ENCODE measurements at places on chromosomes 6 and 20.
A peak's percentile ranks its signal among the peaks of the same experiment; 100 is the strongest.

- H3K4me3 ChIP-seq = no peak overlapping the region
- H3K36me3 ChIP-seq = peaks cover 54% of the 10 kb centered on the region
- peaks cover 6% of the 10 kb centered on the region for H3K4me1 ChIP-seq
- no peaks in the 10 kb centered on the region for H3K27me3 ChIP-seq
Observed at GRCh38 chr6:31689249-31690110, 8.6 kb upstream of the LY6G5C start.

GRCh38 chr20:58128635-58129625 is 99.5 kb downstream of the ANKRD60 start:
- H3K27ac ChIP-seq = no peak overlapping the region
- no peak overlapping the region for H3K4me3 ChIP-seq
- no peaks in the 10 kb centered on the region for H3K27me3 ChIP-seq
- no peaks in the 10 kb centered on the region for H3K36me3 ChIP-seq

GRCh38 chr20:37131486-37131885 is 35.7 kb upstream of the RBL1 start:
- no peaks in the 10 kb centered on the region for H3K4me1 ChIP-seq
- H3K4me3 ChIP-seq = no peak overlapping the region
- H3K27ac ChIP-seq = no peak overlapping the region
- H3K27me3 ChIP-seq = peaks cover 46% of the 10 kb centered on the region

GRCh38 chr20:10667560-10668167 is 6.1 kb downstream of the JAG1 start:
- DNase-seq = peak; percentile 79
- peaks cover 46% of the 10 kb centered on the region for H3K4me1 ChIP-seq
- H3K27me3 ChIP-seq = no peaks in the 10 kb centered on the region
- peaks cover 46% of the 10 kb centered on the region for H3K36me3 ChIP-seq
- H3K27ac ChIP-seq = peak overlapping the region; percentile 68

- DNase-seq = no peak
- H3K4me3 ChIP-seq = no peak overlapping the region
- H3K27me3 ChIP-seq = no peaks in the 10 kb centered on the region
- no peak overlapping the region for H3K27ac ChIP-seq
- H3K4me1 ChIP-seq = peaks cover 23% of the 10 kb centered on the region
- no peaks in the 10 kb centered on the region for H3K36me3 ChIP-seq
Observed at GRCh38 chr20:47348539-47349142, 7.9 kb downstream of the ZMYND8 start.

GRCh38 chr20:52175840-52176239 is 15.7 kb downstream of the ZFP64 start:
- DNase-seq = no peak
- peaks cover 21% of the 10 kb centered on the region for H3K36me3 ChIP-seq
- no peak overlapping the region for H3K27ac ChIP-seq
- H3K27me3 ChIP-seq = no peaks in the 10 kb centered on the region

DNA sequence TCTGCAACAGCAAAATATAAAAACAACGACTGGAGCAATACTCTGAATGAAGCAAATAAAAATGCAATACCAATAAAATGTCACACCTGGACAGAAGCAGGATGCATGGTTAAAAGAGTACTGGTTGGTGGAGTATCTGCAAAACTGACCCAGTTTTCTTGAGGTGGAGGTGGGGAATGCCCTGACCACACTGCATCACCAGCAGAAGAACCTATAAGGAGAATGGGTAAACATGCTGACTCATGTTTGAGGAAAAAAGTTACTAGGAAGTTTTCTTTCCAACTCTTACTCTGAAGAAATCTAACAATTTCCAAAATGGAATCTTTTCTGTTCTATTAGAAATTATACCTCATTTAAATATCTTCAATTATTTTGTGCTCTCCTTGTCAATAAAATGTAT is 43.6 kb downstream of the REPS1 start:
- H3K4me3 ChIP-seq = no peak overlapping the region
- peaks cover 11% of the 10 kb centered on the region for H3K4me1 ChIP-seq
- peaks cover 20% of the 10 kb centered on the region for H3K36me3 ChIP-seq
- no peaks in the 10 kb centered on the region for H3K27me3 ChIP-seq
- no peak overlapping the region for H3K27ac ChIP-seq

DNA sequence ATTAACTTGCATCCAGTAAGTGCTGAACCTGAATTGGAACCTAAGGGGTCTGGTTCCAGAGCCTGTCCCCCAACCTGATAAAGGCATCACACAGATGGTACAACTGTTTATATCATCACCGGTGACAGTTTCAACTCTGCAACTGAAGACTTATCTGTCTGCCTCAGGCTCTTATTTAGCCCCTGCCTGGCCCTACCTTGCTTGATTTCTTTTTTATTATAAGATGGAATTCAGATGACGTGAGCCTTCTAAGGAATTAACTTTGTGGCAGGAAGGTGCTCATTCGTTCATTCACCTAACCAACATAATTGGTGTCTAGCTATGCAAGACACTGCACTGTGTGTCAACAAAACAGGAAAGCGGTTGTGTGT is 175.0 kb downstream of the BCAS1 start:
- no peak overlapping the region for H3K4me3 ChIP-seq
- no peak for DNase-seq
- no peaks in the 10 kb centered on the region for H3K36me3 ChIP-seq
- no peaks in the 10 kb centered on the region for H3K27me3 ChIP-seq
- H3K27ac ChIP-seq = no peak overlapping the region
- H3K4me1 ChIP-seq = peaks cover 20% of the 10 kb centered on the region

DNA sequence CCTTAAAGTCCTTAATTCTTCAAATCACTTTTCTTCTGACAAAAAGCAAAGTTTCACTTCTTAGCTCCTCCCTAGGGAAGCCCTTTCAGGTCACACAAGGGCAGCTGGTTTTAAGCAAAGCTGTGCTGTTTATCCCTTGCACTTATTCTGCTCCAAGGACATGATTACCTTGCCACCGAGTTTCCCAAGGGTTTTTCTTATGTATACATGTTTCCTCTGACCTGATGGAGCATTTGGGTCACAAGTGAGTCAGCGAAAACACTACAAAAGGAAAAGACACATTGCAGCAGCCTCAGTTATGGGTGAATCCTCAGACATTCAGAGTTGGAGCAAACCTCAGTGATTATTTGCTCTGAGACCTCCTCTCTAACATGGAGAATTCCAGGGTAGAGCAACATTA is 26.6 kb upstream of the ILRUN start:
- no peak overlapping the region for H3K4me3 ChIP-seq
- peak; percentile 13 for DNase-seq
- H3K36me3 ChIP-seq = no peaks in the 10 kb centered on the region

DNA sequence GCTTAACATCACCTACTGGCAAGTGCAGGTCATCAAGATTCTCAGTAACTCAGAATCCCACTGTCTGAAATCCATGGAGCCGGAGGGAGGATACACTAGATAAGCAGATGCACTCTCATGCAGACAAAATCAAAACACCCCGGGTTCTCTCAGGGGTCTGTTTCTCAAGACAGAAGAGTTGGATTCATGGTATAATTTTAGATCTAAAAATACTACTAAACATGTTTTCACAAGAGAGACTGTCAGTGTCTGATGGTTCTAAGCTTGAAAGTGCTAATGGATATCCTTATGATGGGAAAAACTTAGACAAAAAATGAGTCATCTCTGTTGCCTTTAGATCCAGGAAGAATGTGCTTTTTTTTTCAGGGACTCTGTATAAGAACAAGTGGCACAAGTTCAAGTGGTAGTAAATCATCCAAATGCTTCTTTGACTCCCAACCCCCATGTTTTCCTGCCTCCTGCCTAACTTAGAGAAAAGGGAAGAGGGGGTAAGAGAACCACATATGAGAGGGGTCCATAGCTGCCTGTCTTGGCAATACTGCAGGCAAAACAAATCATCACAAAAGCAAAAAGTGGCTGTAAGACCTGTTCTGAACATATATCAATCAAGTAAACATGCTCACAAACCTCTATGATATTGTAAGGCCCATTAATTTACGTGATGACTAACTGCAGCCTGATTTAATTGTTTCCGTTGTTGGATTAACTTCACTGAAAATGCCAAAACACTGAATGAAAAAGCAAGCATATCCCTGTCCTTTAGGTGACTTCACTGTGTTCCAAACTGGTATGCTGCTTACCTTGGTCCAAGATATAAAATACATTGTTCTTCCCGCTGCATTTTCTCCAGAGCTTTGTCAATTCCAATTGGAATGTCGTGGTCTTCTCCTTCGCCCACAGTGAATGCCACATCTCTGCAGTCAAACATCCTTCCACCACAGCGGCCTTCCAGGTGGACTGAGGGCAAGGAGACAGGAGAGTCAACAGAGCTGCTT is 84.0 kb upstream of the TULP1 start:
- H3K4me1 ChIP-seq = peaks cover 46% of the 10 kb centered on the region
- H3K27ac ChIP-seq = peak overlapping the region; percentile 85
- H3K27me3 ChIP-seq = no peaks in the 10 kb centered on the region
- peak; percentile 91 for DNase-seq

DNA sequence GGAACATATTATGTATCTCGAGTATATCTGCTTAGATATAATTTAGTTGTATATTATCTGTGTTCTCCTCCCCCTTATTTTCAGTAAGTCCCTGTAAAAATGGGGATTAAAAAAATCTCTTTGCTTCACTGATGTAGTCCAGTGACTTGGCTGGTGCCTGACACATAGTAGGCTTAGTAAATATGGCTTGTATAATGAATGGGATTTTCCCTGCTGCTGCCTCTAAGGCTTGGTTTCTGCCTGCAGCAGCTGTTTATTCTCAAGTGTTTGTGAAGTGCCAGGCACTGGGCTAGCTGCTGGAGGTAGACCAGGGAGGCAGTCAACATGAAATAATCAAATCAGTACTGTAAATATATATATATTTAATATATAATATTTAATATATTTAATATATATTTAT is 1.6 kb upstream of the ZFP64 start:
- peak overlapping the region; percentile 94 for H3K4me3 ChIP-seq
- peaks cover 14% of the 10 kb centered on the region for H3K4me1 ChIP-seq
- H3K27ac ChIP-seq = no peak overlapping the region
- H3K36me3 ChIP-seq = no peaks in the 10 kb centered on the region

- peaks cover 5% of the 10 kb centered on the region for H3K4me1 ChIP-seq
- no peak overlapping the region for H3K27ac ChIP-seq
- H3K36me3 ChIP-seq = peaks cover 97% of the 10 kb centered on the region
- H3K4me3 ChIP-seq = no peak overlapping the region
- no peaks in the 10 kb centered on the region for H3K27me3 ChIP-seq
- no peak for DNase-seq
Observed at GRCh38 chr20:47642118-47642517, 140.4 kb downstream of the NCOA3 start.

DNA sequence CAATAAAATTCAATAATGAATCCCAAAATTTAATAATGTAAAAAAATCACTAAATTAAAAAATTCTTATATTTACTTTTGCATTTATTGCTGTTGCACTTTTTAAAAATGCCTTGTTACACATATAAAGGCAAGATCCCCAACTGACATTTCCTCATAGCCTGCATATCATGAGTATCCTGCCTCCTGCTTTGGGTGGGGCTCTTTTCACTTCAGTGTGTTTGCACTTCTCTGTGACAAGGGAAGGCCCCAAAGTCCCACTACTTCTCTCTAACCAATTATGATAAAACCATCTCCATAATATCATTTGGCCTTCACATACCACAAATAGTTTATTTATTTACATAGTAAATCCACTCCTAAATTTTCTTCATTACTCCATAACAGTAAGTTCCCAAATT is 446.1 kb upstream of the MARCKS start:
- no peak overlapping the region for H3K27ac ChIP-seq
- H3K4me3 ChIP-seq = no peak overlapping the region
- no peaks in the 10 kb centered on the region for H3K27me3 ChIP-seq
- peaks cover 22% of the 10 kb centered on the region for H3K4me1 ChIP-seq
- no peak for DNase-seq

GRCh38 chr20:57628047-57628961 is 8.1 kb upstream of the ZBP1 start:
- H3K27me3 ChIP-seq = peaks cover 36% of the 10 kb centered on the region
- no peaks in the 10 kb centered on the region for H3K36me3 ChIP-seq
- H3K4me1 ChIP-seq = no peaks in the 10 kb centered on the region

DNA sequence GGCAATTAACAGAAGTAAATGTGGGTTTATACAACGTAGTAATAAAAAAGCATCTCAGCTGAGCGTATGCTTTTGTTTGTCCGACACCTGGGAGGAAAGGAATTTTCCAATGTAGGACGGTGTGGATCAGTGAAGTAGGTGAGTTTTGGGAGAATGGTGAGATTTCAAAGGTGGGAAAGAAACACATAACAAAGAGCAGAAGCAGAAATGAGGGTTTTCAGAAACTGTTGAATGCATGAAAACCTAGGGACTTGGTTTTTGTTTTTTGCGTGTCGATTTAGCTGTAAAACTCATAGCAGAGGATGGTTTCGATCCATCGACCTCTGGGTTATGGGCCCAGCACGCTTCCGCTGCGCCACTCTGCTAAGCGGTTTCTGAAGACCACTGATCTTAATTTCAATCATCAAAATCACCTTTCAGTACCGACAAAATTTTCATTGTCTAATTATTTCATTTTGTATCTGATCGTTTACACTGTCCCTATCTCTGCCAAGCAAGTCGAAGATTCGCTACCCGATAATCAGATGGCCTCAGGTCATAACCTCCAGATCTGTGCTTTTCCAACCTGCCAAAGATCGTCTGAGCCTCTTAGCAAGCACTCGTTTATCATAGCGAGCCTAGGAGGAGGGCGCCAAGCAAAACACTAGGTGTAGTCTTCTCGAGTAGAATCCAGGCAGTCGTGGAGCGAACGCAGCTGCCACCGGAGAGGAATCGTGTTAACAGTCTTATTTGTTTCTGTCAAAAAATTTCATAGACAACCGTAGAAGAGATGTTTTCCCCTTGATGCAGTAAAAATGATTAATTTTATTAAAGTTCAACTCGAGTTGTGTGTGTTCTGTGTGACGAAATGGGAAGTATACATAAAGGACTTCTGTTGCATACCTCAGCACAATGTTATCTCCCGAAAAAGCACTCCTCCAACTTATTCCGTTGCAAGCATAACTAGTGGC is 20.9 kb upstream of the POM121L2 start:
- peak overlapping the region; percentile 78 for H3K4me3 ChIP-seq
- H3K27ac ChIP-seq = peak overlapping the region; percentile 27
- H3K36me3 ChIP-seq = peaks cover 8% of the 10 kb centered on the region

DNA sequence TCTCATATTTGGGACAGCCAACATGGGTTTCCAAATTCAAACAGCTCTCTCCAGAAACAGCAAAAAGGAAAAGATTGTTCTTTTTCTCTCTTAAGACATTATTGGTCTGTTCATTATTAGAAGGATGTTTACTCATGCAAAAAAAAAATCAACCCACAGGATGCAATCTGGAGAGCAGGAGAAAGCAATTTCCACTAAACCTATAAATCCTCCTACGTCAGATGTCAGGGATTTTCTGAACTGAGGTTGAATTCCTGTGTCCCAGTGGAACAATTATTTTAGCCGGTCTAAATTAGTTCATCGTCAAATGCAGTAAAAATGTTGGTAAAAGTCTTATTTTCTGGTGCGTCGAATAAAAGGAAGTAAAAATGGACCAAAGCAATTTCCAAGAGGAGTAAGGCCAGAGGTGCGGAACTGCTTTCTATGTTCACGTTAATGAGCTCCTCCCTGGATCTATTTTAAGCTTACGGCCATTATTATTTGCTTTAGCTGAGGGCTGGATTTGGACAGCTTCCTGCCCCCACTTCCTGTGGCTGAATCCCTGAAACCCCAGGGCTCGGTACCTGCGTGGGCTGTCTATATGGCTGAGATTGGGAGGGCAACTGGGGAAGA is at the start of gene GABRR1:
Gene GABRR1 (minus strand): TSS at position 60 of the 612 bp plus-strand sequence. CDS start 36 bp downstream, at position 24.
- H3K36me3 ChIP-seq = no peaks in the 10 kb centered on the region
- no peak within 1 kb of the TSS for H3K4me3 ChIP-seq
- no peak within 1 kb of the TSS for H3K27ac ChIP-seq
- DNase-seq = no peak
- peaks cover 60% of the 10 kb centered on the region for H3K27me3 ChIP-seq
- no peaks in the 10 kb centered on the region for H3K4me1 ChIP-seq

- no peaks in the 10 kb centered on the region for H3K27me3 ChIP-seq
- no peak overlapping the region for H3K27ac ChIP-seq
- H3K4me1 ChIP-seq = peaks cover 16% of the 10 kb centered on the region
- no peak for DNase-seq
Observed at GRCh38 chr6:3340358-3340802, 81.6 kb downstream of the PSMG4 start.

All from MCF 10A (cell line).